ENCODE measurements at places on chromosomes 1 and 21. TPM values are rescaled to one million over a fixed set of nuclear protein-coding genes. Genes with fewer than 3 reads are reported as not detected.

The ZNF670 gene
- total RNA-seq, result 5.5 TPM

The SPATA17 gene
- total RNA-seq, result 2.6 TPM

The FMN2 gene
- total RNA-seq, result 3.4 TPM

The ITLN2 gene
- total RNA-seq, result not detected

The KLF17 gene
- 0.41 TPM for total RNA-seq

The CRYBG2 gene
- 13.7 TPM for total RNA-seq

The CHD5 gene
- 1.1 TPM for total RNA-seq

The CHRM3 gene
- 6.1 TPM for total RNA-seq

The ADORA1 gene
- 1.8 TPM for total RNA-seq

The RBM11 gene
- total RNA-seq, result not detected

The AMY1B gene
- not detected for total RNA-seq
